ENCODE measurements at places on chromosomes 12 and 14.

DNA sequence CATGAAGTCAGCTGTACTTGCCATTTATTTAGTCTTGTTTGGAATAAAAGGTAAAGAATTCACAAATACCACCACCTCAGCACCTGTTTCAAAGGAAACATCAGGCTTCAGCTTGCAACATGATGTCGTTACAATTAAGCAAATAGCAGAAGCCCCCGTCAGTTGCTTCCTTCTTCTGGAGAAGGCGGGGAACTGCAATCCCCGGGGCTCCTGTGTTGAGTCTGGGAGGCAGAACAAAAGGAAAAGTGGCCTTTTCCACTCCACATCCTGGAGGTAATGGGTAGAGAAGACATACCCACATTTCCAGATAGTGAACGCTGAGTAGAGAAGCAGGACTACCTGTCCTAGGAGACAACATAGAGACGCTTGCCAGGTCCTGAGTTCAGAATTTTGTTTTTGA lies 92.8 kb downstream of the DNAH10 start:
- DNase-seq: no peak

- DNase-seq: no peak
Observed at GRCh38 chr14:95260537-95261361, 59.0 kb downstream of the CLMN start.

GRCh38 chr12:90978117-90978770 lies 23.3 kb upstream of the CCER1 start:
- DNase-seq: no peak

GRCh38 chr12:109156586-109156985 lies 40.2 kb downstream of the ACACB start:
- no peak for DNase-seq

DNA sequence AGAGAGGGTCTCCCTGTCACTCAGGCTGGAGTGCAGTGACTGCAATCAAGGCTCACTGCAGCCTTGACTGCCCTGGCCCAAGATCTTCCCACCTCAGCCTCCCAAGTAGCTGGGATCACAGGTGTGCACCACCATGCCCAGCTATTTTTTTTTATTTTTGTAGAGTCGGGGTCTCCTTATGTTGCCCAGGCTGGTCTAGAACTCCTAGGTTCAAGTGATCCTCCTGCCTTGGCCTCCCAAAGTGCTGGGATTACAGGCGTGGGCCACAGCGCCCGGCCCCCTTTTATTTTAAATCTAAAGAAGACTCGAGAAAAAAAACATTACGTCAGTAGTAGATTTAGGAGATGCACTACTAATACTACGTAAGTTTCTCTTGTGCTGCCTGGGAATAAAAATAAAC lies 14.3 kb downstream of the FOS start:
- DNase-seq: no peak

GRCh38 chr14:40630471-40630870 lies 976.2 kb upstream of the LRFN5 start:
- DNase-seq: no peak

DNA sequence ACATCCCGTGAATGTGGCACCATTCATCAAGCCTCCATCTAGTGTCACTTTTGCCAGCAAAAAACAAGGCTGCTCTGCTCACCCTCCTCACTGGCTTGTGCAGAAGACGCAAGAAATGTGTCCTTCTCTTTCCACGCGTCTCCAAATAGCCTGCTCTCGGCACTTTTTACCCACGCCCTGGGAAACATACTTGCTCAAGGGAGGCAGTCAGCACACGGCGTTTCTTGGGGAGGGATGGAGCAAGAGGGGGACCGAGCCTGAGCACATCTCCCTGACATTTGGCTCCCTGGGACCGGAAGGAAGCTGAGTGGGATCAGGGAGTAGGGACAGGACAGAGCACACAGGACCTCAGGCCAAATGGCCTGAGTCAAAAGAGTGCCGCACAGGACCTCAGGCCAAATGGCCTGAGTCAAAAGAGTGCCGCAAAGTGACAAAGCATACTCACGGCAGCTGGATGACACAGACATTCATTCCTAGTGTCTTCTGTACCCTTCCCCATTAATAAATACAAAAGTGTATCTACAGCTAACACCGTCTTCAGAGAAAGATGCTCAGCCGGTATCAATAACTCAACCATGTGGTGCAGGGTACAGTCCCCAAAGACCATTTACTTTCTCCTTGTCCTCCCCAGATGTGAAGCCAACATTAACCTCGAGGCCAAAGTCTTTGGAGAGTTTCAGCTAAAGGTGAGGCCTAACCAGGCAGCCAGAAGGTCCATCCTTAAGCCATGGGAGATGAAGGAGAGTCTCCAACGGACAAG lies 7.1 kb downstream of the BCL11B start:
- no peak for DNase-seq

DNA sequence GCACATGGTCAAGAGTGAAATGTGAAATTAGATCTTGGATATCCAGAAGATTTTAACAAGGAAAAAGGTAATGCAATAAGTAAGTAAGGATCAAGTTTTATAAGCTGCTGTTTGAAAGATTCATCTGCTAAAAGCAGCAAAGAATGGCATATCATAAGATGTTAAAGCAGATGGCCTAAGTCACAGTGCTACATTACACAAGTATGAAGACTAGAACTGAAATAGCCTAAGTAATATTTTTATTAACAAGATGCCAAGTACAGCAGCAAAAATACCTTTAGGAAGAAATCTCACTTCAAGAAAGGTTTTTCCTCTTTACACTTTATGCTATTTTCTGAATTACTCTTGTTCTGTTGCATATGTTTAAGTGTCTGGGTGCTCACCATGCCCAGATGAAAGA lies 414.1 kb downstream of the MDGA2 start:
- DNase-seq: no peak

Measured in upper lobe of left lung (tissue), 6 donors.